ENCODE measurements at places on chromosomes 4 and X.
A peak's percentile ranks its signal among the peaks of the same experiment; 100 is the strongest.

- H3K36me3 ChIP-seq, result no peaks in the 10 kb centered on the region
- no peak for DNase-seq
- H3K4me3 ChIP-seq, result no peak overlapping the region
- no peaks in the 10 kb centered on the region for H3K27me3 ChIP-seq
Observed at GRCh38 chr4:87901422-87901992, 68.7 kb downstream of the MEPE start.

DNA sequence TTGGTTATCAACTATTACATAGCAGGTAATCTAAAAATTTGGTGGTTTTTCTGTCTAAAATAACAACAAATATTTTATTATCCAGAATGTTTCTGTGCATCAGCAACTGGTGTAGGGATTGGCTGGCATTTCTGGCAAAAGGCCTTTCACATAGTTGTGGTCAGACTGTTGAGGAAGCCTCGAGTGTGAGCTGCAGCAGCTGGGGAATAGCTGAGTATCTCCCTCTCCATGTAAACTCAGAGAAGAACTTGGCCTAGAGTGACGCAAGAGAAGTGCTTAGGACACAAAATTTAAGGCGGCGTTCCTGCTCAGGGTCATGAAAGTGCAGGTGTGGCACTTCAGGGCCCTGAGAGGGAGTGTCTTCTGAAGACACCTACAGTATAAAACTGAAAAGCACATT, 558.9 kb downstream of the SPOCK3 start:
- H3K4me1 ChIP-seq, result no peaks in the 10 kb centered on the region
- H3K27me3 ChIP-seq, result no peaks in the 10 kb centered on the region
- H3K36me3 ChIP-seq, result no peaks in the 10 kb centered on the region

DNA sequence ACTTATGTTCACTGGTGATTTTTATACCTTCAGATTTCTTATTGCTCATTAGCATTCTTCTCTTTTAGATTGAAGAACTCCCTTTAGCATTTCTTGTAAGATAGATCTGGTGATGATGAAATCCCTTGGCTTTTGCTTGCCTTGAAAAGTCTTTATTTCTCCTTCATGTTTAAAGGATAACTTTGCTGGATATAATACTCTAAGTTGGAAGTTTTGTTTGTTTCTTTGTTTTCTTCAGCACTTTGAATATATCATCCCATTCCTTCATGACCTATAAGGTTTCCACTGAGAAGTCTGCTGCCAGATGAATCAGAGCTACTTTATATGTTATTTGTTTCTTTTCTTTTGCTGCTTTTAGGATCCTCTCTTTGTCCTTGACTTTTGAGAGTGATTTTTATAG, 18.5 kb downstream of the CC2D2A start:
- H3K27me3 ChIP-seq, result no peaks in the 10 kb centered on the region
- no peak overlapping the region for H3K4me3 ChIP-seq
- no peak overlapping the region for H3K27ac ChIP-seq
- no peak for DNase-seq
- peaks cover 45% of the 10 kb centered on the region for H3K36me3 ChIP-seq

DNA sequence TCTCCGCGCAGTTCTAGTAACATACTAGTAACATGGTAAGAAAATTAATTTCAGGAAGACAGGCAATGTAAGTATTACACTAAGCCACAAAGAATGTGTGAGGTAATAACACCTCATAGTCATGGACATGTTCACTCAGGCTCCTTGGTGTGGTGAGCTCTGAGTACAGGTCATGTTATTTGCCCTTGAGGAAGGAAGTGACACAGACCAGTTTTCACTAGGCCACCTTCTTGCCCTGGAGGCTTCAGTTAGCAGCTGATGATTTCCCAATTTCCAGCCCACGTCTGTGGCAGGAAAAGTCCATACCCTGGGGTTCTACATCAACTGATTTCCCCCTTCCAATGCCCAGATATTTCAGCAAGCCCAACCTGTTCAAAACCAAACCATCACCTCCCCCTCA, 6.7 kb downstream of the APOO start:
- no peak for DNase-seq
- H3K27me3 ChIP-seq, result peaks cover 2% of the 10 kb centered on the region
- peaks cover 6% of the 10 kb centered on the region for H3K4me1 ChIP-seq
- no peak overlapping the region for H3K27ac ChIP-seq
- no peak overlapping the region for H3K4me3 ChIP-seq

DNA sequence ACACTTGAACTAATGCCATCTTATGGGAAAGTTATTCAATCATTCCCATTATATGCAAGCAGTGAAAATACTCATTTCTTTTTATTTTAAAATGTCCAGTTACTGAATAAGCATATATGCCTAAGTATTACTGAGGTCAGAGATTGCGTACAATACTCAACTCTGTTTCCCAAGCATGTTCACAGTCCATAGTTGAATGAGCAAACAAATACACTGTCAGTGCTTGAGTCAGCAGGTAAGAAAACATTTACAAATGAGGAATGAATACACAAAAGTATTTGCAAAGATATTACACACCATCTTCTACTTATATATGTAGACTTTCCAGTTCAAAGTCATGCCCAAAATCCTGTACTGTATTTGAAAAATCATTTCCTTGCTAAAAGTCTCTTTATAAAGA, 74.1 kb downstream of the TSPAN5 start:
- peaks cover 12% of the 10 kb centered on the region for H3K4me1 ChIP-seq
- no peak overlapping the region for H3K27ac ChIP-seq
- no peaks in the 10 kb centered on the region for H3K27me3 ChIP-seq
- H3K4me3 ChIP-seq, result no peak overlapping the region

DNA sequence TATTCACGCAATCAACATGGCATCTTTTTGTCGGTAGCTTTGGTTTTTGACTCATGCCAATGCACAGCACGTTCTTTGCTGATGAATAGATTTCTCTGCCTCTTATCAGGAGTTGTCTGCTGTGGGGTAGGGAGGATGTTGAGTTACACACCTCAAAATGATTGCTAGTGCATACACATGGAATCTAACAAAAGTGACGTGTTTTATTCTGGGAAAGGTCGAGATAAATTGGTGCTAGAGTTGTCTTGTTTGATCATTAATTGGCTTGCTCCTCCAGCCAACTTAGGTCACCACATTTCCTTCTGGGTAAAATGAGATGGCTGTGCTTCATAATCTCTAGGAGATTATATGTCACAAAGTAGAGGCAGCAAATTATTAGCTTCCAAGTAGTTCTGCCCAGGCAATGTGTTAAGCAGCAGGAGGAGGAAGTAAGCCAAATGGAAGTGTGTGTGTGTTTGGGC, 3.9 kb downstream of the RAB9A start:
- DNase-seq, result no peak
- H3K27ac ChIP-seq, result peak overlapping the region; percentile 74
- H3K27me3 ChIP-seq, result peaks cover 3% of the 10 kb centered on the region
- peaks cover 31% of the 10 kb centered on the region for H3K4me1 ChIP-seq
- H3K4me3 ChIP-seq, result no peak overlapping the region

- H3K4me1 ChIP-seq, result no peaks in the 10 kb centered on the region
- H3K27me3 ChIP-seq, result no peaks in the 10 kb centered on the region
- H3K36me3 ChIP-seq, result no peaks in the 10 kb centered on the region
- no peak for DNase-seq
- no peak overlapping the region for H3K4me3 ChIP-seq
Observed at GRCh38 chr4:104868958-104869357, 277.7 kb upstream of the TET2 start.

DNA sequence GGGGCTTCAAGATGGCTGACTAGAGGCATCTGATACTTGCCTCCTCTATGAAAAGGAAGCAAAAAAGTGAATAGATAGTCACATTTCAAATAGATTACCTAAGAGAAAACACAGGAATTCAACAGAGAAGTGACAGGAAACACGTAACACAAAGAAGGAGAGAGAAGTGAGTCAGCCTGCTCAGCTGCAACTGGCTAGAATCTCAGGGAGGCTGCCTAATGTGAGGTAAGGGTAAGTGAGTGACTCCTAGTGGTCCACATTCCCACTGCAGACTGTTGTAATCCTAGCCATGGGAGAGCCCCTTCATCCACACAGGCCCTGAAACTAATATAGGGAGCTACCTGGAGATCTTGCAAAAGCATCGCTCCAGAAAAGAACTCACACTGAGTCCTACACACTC, 179.2 kb downstream of the SLC7A11 start:
- H3K4me1 ChIP-seq, result peaks cover 6% of the 10 kb centered on the region
- no peak overlapping the region for H3K4me3 ChIP-seq
- H3K36me3 ChIP-seq, result no peaks in the 10 kb centered on the region
- peak; percentile 22 for DNase-seq
- H3K27ac ChIP-seq, result no peak overlapping the region

- peak overlapping the region; percentile 80 for H3K27ac ChIP-seq
- peaks cover 2% of the 10 kb centered on the region for H3K36me3 ChIP-seq
- DNase-seq, result peak; percentile 69
- peaks cover 7% of the 10 kb centered on the region for H3K27me3 ChIP-seq
- peaks cover 42% of the 10 kb centered on the region for H3K4me1 ChIP-seq
- peak overlapping the region; percentile 98 for H3K4me3 ChIP-seq
Observed at GRCh38 chr4:156970501-156971164, 966 bp downstream of the PDGFC start.

DNA sequence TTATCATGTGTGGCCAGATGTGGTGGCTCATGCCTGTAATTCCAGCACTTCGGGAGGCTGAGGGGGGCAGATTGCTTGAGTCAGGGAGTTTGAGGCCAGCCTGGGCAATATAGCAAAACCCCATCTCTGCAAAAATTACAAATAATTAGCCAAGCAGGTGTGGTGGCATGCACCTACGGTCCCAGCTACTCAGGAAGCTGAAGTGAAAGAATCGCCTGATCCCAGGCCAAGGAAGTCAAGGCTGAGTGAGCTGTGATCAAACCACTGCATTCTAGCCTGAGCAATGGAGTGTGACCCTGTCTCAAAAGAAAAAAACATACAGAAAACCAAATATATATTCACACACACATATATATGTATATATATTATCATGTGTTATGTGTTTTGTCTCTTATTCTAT, 15.0 kb downstream of the APELA start:
- H3K4me1 ChIP-seq, result no peaks in the 10 kb centered on the region
- DNase-seq, result no peak
- no peaks in the 10 kb centered on the region for H3K27me3 ChIP-seq
- no peaks in the 10 kb centered on the region for H3K36me3 ChIP-seq
- H3K27ac ChIP-seq, result no peak overlapping the region
- H3K4me3 ChIP-seq, result no peak overlapping the region

DNA sequence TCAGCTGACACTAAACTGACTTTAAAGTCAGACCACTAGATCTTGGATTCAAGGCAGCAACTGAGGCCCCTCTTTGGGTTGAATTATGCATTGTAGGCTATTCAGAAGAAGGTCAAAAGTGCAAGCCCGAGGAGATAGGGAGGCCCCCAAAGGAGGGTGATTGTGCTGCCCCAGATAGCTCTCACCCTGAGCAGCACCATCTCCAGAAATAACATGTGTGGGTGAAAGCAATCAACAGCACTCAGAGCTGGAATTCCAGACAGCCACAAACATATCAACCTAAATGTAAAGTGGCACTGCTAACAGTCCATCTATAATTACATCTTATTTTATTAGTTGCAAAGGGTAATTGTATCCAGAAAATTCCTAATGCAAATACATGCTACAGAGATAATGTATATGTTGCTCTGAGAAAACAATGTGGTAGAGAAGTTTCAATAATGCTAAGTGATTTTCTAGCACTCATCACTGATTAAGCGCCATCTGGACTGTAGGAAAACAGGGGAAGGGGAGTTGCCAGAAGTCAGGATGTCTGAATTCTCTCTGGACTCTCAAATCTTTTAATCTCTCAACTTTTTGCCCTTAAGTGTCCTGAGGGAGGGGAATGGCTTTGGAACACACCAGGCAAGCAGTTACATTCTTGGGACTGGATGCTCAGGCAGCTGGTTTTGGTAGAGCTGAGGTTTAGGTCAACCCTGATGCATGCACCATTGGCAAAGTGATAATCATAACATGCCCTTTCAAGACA, 61.8 kb upstream of the SFRP2 start:
- no peak overlapping the region for H3K4me3 ChIP-seq
- DNase-seq, result no peak
- H3K36me3 ChIP-seq, result no peaks in the 10 kb centered on the region
- no peak overlapping the region for H3K27ac ChIP-seq
- no peaks in the 10 kb centered on the region for H3K4me1 ChIP-seq
- H3K27me3 ChIP-seq, result no peaks in the 10 kb centered on the region

DNA sequence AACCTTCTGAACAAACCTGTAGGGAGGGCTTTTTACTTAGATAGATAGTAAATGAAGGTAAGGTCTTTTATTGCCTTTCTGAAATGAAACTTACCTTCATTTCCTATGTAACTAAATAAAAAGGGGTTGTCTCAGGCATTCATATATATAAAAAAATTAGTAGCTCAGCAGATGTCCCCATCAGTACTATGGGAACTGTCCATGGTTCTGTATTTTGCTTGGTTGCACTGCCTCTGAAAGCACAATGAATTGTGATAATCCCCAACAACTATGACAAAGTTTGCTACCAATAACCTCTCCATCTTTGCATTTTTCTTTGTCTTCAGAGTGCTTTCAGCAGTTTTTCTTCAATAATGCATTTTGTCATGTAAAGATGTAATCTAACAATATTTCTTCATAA, 222.4 kb downstream of the SLIT2 start:
- no peaks in the 10 kb centered on the region for H3K4me1 ChIP-seq
- H3K4me3 ChIP-seq, result no peak overlapping the region
- H3K27ac ChIP-seq, result no peak overlapping the region
- no peaks in the 10 kb centered on the region for H3K36me3 ChIP-seq

GRCh38 chr4:79528241-79528706, 120.2 kb upstream of the GK2 start:
- H3K27ac ChIP-seq, result no peak overlapping the region
- H3K4me3 ChIP-seq, result no peak overlapping the region
- no peak for DNase-seq
- no peaks in the 10 kb centered on the region for H3K36me3 ChIP-seq

Measured in endothelial cell (in vitro differentiated cells).